ENCODE measurements at places on chromosomes 11 and 22.

DNA sequence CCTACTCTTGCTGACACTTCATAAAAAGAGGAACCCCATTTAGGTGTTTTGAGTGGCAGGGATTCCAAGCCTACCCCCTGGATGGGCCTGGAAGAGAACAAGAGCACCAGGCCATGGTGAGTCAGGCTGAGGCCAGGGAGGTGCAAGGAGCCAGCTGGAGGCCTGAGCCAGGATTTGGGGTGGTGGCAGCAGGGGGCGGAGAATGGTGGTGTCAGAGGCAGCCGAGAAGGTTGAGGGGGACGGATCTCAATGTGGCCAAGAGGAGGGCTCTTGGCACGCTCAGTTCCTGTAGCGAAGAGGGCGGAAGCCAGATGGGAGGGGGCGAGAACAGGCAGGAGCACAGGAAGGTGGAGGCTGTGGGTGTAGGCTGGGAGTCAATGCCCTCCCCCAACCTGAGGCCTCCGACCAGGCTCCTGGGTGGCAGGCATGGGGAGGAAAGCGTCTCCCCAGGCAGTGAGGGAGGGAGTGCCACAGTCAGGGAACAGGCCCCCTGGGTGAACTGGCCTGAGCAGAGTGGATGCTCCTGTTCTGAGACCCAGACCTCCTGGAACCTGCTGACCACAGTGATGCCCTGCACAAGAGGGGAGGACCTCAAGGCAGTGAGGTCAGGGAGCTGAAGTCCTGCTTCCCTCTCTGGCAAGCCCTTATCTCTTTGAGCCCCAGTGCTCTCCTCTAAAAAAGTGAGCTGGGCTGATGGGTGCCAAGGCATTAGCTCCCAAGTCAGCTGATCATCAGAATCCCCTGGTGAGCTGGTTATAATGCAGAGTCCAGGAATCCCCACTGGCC, 13.9 kb downstream of the RTN4RL2 start:
- DNase-seq = no peak

GRCh38 chr11:84866922-84867321, 760.2 kb downstream of the DLG2 start:
- no peak for DNase-seq

GRCh38 chr11:59144096-59144495, 1.4 kb downstream of the FAM111A start:
- DNase-seq = no peak

DNA sequence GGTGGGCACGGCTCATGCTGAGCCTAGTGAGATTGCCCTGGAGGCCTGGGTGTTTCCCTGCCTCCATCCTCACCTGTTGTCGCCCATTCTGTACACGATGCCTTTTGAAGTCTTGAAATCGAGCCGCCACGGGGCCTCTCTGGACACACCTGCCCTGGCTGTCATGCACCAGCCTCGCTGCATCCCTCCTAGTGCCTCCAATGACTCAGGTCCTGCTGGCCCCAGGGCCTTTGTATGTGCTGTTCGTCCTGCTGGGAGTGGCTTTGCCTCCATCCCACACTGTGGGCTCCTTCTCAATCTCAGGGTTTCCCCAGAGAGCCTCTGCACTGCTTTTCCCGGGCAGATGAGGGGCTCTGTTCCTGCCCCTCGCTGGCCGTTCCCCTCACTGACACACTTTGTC, 8.9 kb upstream of the MYEOV start:
- DNase-seq = no peak

GRCh38 chr11:86341382-86341781, 33.3 kb upstream of the CCDC81 start:
- no peak for DNase-seq

DNA sequence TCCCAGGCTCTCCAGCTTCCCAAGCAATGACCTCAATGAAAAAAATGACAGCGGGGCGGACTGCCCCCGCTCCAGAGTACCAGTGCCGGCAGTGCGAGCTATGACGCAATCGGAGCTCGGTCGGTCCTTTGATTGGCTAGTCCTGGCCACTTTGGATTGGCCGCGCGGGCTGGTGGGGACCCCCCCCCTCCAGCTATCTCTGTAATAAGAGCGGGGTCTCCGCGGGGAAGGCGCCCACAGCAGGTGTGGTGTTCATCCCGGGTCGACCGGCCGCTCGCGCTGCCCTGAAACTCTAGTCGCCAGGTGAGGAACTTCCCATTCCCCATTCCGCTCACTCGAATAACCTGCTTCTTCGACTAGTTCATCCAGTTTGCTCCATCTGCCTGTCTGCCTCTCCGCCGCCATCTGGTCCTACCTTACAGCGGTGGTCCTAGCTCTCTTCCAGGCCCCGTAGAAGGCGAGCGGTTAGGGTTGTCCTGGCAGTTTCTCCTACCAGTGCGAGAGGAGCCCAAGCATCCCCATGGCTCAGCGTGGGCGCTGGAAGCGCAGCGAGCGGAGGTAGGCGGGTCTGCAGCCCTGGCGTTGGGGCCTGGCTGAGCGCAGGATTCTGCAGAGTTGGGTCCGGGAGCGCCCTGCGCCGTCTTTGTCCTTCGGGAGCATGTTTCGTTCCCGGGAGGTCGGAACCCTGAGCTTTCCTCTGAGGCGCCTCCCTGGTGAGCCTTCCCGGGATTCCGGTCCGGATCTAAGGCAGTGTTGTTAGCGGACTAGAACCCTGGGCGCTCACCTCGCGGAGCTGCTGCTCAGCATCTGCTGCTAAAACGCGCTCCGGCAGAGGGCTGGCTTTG, at the start of gene CALCB:
TSS of gene CALCB (plus strand) at position 233 of the 845 bp plus-strand sequence. CDS start 1,126 bp downstream, outside the sequence.
- DNase-seq = no peak

GRCh38 chr11:114128399-114128798, 68.9 kb downstream of the ZBTB16 start:
- no peak for DNase-seq

DNA sequence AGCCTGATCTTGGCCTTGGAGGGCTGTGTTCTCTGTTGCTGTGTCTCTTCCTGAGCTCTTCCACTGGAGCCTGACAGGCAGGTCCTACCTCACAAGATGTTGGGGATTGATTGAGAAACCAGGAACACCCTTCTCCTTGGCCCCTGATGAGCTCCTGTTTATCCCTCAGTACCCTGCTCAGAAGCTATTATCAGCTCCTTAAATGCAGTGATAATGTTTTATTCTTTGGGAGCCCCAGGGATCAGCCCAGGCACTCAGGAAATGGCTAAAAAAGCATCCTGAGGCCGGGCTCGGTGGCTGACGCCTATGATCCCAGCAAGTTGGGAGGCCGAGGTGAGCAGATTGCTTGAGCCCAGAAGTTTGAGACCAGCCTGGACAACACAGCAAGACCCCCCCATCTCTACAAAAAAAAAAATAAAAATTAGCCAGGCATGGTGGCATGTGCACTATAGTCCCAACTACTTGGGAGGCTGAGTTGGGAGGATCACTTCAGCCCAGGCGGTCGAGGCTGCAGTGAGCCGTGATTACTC, 4.9 kb upstream of the PHLDA2 start:
- DNase-seq = no peak

GRCh38 chr11:61797263-61797944, 4.7 kb downstream of the FEN1 start:
- no peak for DNase-seq

DNA sequence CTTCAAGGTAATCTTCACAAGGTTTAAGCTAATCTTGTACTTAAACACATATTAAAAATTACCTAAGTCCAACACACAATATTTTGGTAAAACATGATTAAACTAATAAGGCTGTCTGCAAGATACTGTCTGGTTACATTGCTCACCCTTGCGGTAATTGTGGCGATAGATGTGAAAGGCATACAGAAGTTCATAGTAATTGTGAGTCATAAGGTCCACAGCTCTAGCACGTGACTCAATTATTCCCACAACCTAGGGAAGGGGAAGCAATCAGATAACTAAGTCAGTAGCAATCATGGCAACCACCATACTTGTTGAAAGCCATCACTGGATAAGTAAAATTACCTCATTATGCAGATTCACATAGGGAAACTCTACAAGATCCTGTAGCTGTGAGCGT, 30.5 kb upstream of the FNBP4 start:
- peak; percentile 11 for DNase-seq

- DNase-seq = no peak
These were observed 5.0 kb downstream of the CST6 start for GRCh38 chr11:66016793-66017177.

Data from stimulated activated CD4-positive, alpha-beta T cell treated with anti-CD3 and anti-CD28 coated beads, Interleukin-12 subunit alpha, Interleukin-12 subunit beta, amount 100 ng/mL, for 24 hours (primary cell).